ENCODE measurements at places on chromosomes 5 and 9.
A peak's percentile ranks its signal among the peaks of the same experiment; 100 is the strongest.

DNA sequence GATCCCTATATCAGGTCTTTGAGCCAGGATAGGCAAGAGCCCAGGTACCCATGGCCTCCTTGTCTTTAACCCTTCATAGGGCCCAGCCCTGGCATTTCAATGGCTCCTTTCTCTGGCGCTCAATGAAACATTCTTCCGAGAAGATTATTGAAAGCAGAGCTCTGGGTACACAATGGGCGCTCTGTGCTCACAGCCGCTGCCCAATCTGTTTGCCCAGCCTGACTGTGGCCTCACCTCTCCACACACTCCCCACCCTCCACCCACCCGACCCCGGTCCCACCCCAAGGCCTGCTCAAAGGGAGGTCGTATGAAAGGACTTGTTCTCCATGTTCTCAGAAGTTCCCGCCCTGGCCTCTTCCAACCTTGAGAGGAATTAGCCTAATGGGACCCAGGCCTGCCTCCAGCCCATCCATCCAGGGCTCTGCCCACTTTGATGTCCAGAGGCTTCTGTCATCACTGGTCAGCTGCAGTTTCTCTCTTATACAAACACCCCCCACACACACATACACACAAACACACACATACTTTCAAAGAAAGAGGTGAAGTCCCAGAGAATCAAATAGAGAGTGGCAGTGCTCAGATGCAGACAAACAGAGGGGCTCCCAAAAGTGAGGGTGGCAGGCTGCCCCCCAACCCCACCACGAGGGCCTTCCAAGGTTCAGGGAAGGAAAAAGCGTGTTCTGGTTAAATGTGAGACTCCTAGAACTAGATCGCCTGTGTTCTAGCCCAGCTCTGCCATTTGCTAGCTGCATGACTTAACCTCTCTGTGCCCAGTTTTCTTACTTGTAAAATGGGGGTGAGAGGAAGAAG is 5.1 kb upstream of the ARSI start:
- DNase-seq = no peak

- DNase-seq = no peak
These were observed 18.1 kb downstream of the OLFML2A start for GRCh38 chr9:124794902-124795491.

DNA sequence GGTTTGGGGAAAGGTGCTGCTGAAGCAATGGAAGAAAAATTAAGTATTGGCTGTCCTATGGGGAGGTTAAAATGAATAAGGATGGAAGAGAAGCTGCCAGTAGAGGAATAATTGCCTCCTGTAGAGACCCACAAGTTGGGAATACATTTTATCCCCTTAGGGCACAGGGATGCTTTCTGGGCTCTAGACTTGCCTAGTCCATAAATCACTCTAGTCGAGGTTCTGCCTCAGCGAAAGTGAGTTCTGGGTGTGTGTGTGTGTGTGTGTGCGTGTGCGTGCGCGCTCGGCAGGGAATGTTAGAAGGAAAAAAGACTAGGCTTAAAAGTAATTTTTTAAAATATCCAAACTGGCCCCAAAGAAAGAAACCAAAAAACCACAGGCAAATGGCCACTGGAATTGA is 291.6 kb downstream of the DOCK8 start:
- DNase-seq = no peak

GRCh38 chr9:14530841-14531240 is 162.4 kb downstream of the ZDHHC21 start:
- DNase-seq = no peak

- DNase-seq = peak; percentile 52
These were observed 150.1 kb downstream of the OSTF1 start for GRCh38 chr9:75238311-75238976.

DNA sequence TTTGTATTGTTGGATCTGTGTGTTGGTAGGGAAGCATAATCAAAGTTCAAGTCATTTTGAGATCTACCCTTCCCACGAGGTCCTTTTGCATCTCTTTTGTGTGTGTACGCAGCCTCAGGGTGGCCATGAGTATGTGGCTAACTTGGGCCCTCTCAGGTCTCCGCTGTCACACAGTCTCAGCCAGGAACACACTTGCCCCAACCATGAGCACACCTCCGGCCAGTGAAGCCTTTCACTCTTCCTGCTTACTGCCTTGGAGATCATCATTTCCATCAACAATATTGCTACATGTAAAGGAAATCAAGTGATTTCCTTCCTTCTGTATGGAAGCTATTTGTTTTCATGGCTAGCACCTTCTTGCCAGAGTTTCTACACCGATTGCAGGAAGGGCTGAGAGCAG is 13.9 kb downstream of the ZNF346 start:
- no peak for DNase-seq
